ENCODE measurements at places on chromosomes 13 and 19.

GRCh38 chr13:78430166-78430791 is 173.1 kb downstream of the POU4F1 start:
- no peak for DNase-seq

DNA sequence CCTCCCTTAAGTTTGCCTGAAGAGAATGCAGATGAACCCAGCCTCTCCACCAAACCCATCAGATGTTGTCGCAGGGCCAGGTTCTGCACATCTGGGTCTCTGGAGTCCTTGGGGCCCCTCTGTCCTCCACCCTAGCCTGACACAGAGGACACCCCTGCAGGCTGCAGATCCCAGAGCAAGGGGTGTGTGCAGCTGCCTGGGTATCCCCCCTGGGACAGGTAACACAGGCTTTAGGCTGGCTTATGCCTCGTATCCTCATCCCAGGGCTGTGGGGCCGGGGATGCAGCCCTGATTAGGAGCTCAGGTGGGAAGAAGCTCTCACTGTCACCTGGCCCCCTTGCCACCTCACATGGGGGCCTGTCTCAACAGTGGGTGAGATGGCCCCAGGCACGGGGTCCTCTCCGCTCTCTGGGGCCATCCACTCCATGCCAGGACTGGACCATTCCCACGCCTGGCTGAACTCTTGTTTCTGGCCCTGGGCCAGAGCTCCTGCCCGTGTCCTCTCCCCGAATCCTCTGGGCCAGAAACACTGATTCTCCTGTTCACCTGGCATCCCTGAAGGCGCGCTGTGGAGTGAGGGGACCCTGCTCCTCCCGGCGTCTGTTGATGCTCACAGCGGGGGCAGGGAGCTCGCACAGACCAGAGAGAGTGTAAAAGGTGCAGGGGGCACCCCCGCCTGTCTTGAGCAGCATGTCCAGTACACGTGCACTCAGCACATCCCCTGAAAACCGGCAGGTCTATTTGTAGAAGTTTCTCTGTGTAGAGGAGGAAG is 38.7 kb upstream of the TPM4 start:
- DNase-seq: no peak

GRCh38 chr19:862581-863314 is 3.3 kb downstream of the CFD start:
- DNase-seq: peak; percentile 65

DNA sequence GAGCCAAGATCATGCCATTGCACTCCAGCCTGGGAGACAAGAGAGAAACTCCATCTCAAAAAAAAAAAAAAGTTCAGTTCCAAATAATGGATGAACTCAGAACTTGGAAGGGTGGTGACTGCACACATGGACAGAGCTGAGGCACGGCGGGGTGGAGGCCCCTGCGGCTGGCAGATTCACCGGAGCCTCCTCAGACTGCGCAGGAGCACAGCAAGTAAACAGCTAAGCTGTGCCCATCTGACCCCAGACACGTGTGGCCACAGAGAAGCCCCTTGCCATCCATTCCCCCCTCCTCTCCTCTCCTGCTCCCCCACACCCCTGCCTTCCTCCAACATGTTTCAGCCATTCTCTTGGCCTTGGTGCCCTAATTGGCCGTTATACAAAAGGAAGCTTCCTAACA is 15.6 kb upstream of the PROZ start:
- no peak for DNase-seq

- no peak for DNase-seq
Measured at GRCh38 chr19:15935167-15935702, 906 bp upstream of the CYP4F11 start.

GRCh38 chr13:112819816-112820215 is 130.0 kb downstream of the ATP11A start:
- no peak for DNase-seq

- no peak for DNase-seq
Measured at GRCh38 chr13:51255556-51255955, 33.4 kb downstream of the FAM124A start.

DNA sequence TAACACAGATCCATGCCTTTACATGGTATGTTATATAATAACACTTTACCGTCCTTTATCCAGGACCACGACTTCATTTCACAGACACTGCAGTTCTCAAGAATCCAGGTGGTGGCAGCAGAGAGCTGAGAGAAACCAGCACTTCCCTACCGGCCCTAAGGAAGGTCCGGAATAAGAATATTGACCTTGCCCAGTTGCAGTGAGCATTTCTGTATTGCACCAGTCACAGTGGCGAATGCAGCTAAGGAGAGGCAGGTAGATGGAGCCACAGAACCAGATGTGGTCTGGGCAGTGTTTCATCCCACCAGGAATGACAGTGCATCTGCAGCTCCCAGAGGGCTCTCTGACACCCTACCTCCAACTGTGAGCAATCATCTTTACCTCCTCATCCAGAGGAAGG is 44.6 kb downstream of the ZNF787 start:
- no peak for DNase-seq

GRCh38 chr13:110411688-110412059 is 104.6 kb downstream of the COL4A2 start:
- no peak for DNase-seq

DNA sequence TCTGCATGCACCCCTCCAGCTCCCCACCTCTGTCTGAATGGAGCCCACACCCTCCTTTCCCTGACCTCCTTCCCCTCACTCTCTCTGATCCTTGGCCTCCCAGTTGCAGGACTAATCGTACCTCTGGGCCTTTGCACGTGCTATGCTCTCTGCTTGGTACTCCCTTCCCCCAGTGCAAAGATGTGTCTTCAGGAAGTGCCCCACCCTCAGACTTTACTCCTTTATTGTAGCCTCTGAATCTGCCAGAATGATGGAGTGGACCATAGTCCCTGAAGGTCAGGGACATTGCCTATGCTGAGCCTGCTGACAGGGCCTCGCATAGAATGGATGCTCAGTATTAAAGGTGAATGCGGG is 1.3 kb upstream of the JUND start:
- no peak for DNase-seq

- DNase-seq: no peak
Measured at GRCh38 chr19:17602872-17603510, 47.5 kb downstream of the COLGALT1 start.

GRCh38 chr13:75285310-75285709 is 196.7 kb downstream of the TBC1D4 start:
- no peak for DNase-seq

- no peak for DNase-seq
Measured at GRCh38 chr13:60170414-60170813, 6.7 kb upstream of the DIAPH3 start.

GRCh38 chr19:3125900-3126524 is 9.8 kb upstream of the GNA15 start:
- peak; percentile 63 for DNase-seq

DNA sequence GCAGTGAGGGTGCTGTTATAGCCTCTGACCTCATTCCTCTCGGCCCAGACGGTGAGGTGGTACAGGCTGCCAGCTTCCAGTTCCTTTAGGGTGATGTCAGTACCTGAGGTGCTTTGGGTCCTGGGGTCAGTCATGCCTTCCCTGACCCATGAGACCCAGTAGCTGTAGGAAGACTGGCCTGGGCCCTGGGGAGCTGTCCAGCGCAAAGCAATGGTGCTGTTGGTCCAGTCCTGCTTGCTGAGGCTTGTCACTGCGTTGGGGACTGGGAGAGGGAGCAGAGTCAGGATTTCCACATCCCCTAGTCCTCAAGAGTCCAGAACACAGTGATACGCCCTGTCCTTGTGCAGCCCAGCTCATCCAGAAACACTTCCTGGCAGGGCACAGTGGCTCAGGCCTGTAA is 10.7 kb downstream of the PTPRH start:
- DNase-seq: no peak

DNA sequence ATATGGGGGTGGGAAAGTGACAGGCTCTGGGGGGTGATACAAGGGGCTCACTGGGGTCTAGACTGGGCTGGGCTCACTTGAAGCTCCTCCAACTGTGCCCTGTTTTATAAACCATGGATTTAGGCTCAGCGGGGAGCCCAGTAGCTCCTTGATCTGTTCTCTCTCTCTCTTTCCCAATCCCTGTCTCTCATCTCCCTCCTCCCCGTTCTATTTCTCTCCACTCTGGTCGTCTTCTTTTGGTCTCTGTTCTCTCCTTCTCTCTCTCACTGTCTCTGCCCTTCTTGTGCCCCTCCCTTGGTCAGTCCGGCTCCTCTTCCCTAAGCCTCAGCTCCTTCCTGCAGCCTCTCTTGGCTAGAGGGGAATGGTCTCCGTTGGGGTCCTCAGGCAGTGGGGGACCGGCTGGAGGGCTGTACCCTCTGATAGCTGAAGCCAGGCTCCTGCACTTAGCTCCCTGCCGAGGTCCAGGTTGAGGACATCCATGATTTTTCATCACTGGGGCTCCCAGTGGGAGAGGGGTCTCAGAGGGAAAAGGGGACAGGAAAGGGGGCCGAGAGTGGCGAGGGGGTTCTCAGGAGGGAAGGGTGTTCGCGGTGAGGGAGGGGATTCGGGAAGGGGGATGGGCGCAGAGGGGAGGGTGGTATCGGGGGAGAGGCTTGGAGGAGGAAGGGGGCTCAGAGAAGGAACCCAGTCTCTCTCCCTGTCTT is 8.5 kb downstream of the UNC13A start:
- DNase-seq: no peak

GRCh38 chr19:55358943-55359908 is 3.8 kb downstream of the GARIN5B start:
- DNase-seq: no peak

GRCh38 chr19:16208064-16208759 is 10.5 kb downstream of the AP1M1 start:
- no peak for DNase-seq

DNA sequence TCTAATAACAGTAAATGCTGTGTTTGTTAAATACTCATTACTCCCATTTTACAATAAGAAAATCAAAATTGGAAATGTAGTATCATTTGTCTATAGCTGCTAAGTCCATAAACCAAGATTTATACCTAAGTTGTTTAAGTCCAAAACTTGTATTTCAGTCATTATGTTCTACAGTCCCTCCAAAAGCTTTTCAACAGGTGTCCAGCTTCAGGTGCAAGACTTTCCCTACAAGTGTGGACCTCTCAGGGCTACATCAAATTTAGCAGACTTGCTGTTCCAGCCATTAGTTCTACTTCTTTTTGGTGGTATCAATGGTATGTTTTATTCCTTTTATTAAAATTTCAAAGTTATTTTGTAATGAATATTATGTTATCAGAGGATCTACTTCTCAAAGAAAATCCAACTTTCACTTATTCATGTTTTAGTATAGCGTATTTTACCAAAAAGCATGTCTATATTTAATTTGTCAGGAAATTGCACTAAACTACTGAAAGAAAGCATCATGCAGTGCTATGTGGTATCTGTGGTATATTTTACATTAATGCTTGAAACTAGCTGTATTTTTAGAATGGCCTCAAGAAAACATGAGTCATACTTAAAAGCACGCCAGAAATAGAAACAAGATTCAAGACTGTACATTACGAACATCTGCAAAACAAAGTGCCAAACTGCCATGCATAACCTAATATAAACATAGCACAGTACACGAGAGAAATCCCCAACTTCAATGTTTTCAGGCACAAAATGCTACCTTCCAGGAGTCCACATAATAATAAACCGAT is 44.5 kb downstream of the VWA8 start:
- DNase-seq: no peak

- no peak for DNase-seq
Measured at GRCh38 chr19:58558066-58558622, at the start of gene UBE2M. Gene UBE2M (minus strand): TSS chr19:58558611. CDS start chr19:58558381, 230 bp downstream.

- DNase-seq: peak; percentile 56
Measured at GRCh38 chr19:3154957-3155736, 19.3 kb downstream of the GNA15 start.

DNA sequence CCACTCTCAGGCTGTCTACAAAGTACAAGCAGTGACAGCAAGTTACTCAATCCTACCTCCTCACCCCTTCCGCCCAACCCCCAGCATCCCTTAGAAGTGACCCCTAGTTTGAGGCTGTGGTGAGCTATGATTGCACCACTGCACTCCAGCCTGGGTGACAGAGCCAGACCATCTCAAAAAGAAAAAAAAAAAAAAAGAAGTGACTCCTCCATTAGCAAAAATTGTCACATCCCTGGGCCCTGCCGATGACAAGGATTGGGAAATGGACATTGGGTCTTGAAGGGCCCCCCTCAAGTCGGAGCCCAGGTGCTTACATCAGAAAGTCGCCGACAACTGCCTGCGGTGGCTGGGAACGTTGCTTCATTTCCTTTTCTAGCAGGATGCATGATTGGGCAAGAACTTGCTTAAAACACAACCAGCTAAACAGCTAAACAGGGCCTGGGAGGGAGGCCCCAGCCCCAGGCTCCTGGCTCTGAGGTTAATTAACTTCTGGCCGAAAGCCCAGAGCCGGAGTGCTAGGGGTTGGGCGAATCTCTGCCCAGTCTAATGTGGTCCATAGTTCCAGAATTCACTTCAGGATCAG is 15.3 kb downstream of the RAB3D start:
- DNase-seq: no peak

DNA sequence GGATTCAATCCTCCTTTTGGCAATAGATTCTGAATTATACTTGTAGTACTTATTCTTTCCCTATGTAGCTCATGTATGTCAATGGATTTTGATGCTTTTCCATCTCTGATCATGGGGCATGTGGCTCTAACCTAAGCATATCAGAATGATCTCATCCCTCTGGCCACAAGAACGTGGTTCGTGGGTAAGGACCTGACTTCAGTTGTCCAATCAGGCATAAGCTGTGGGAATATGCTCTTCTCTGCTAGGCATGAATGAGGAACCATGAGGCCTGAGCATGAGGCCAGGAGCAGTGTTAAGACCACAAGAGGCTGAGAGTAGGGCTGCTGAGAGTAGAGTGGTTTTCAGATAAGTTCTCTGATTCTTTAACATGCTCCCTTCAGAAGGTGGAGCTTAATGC is 292.4 kb upstream of the TSHZ3 start:
- DNase-seq: no peak

DNA sequence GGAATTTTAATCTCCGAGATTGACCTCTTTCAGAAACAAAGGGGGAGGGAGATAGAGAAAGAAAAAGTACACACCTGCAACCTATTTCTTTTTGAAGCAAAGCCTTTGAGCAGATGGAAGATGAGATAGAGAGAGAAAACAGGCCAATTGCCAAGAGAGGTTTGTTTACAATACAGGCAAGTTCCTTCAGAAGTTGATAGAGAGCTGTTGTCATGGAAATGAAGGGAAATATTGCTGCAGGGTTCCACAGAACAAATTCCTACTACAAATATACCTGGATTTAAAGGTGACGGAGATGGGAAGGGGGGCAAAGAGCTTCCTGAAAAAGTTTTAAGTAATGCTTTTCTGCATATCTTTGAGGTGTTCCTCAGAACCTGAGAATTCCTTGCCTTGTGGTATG is 388.4 kb downstream of the NDFIP2 start:
- no peak for DNase-seq

- no peak for DNase-seq
Measured at GRCh38 chr13:56352361-56352760, 788.4 kb upstream of the PRR20A start.

DNA sequence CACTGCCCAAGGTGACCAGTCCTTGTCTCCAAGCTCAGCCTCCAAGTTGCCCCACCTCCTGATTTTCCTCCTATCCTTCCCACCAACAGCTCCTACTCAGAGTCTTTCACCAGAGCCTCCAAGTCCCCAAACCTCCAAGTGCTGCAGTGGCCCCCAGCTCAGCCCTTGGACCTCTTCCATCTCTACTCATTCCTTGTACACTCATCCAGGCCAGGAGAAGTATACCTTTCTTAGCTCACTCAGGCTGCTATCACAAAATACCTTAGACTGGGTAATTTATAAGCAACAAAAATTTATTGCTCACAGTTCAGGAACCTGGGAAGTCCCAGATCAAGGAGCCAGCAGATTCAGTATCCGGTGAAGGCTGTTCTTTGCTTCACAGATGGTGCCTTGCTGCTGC is 11.3 kb downstream of the ATP7B start:
- DNase-seq: no peak

Data from stimulated activated CD8-positive, alpha-beta memory T cell treated with anti-CD3 and anti-CD28 coated beads, Interleukin-7, amount 100 ng/mL, for 1 hour (primary cell).